ENCODE measurements at places on chromosomes 2 and 18. TPM values are rescaled to one million over a fixed set of nuclear protein-coding genes. Genes with fewer than 3 reads are reported as not detected.
A peak's percentile ranks its signal among the peaks of the same experiment; 100 is the strongest.

DNA sequence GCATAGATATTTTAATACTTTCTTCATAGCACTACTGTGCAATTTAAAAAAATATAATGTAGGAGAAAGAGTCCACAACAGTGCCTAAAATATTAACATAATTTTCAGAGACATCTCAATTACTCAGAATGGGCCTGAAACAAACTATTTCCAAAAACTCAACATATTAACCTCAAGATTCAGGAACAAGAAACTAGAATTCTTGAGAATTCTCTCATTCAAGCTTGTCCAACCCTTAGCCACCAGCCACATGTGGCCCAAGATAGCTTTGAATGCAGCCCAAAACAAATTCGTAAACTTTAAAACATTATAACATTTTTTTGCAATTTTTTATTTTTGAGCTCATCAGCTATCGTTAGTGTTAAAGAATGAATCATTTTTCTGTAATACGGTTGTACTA is 35.2 kb downstream of the LNPK start:
- no peak overlapping the region for H3K4me3 ChIP-seq
- H3K36me3 ChIP-seq = no peaks in the 10 kb centered on the region
- H3K27me3 ChIP-seq = no peaks in the 10 kb centered on the region

DNA sequence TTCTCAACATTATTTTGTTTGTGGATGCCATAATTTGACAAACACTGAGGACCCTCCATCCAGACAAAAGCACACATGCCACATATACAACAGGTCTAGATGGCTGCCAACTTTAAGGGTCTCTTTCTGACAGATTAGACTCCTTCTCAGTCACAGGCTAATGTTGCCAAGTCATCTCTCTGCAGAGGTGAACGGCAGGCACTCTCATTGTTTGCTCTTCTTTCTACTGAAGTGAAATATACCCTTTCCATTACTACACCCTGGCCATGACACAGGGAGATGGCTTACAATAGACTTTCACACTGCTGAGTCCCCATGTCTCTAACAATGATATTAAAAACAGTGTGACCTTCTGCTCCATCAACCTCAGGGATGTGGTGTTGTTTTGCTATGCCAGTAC is 47.5 kb upstream of the ZNF397 start:
- H3K4me1 ChIP-seq = no peaks in the 10 kb centered on the region
- H3K27me3 ChIP-seq = no peaks in the 10 kb centered on the region
- H3K27ac ChIP-seq = no peak overlapping the region
- H3K4me3 ChIP-seq = no peak overlapping the region
- H3K36me3 ChIP-seq = no peaks in the 10 kb centered on the region
- DNase-seq = no peak

The IL1RN gene
- 3.1 TPM for total RNA-seq

DNA sequence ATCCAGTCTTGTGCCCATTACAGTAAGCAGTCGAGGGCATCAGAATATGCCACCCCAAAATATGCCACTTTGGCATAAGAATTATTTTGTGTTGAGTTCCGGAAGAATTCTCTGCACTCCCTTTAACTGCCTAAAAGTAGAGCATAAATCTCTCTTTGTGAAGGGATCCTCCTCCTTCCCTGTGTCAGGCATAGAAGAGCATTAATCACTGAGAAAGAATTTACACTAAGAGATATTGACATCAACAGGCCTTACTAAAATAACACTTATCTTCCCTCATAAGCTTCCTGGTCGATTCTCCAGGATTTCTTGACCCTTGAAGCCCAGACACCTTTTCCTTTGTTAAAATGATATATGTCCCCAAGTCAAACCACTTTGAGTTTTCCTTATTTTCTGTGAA is 27.6 kb upstream of the KYNU start:
- DNase-seq = no peak
- H3K27ac ChIP-seq = no peak overlapping the region
- no peaks in the 10 kb centered on the region for H3K4me1 ChIP-seq
- no peaks in the 10 kb centered on the region for H3K36me3 ChIP-seq

GRCh38 chr18:63316612-63317555 is 2.7 kb downstream of the BCL2 start:
- H3K4me3 ChIP-seq = no peak overlapping the region
- no peaks in the 10 kb centered on the region for H3K27me3 ChIP-seq
- H3K36me3 ChIP-seq = no peaks in the 10 kb centered on the region
- peaks cover 11% of the 10 kb centered on the region for H3K4me1 ChIP-seq
- DNase-seq = no peak
- no peak overlapping the region for H3K27ac ChIP-seq

The UGT1A4 gene
- not detected for total RNA-seq

DNA sequence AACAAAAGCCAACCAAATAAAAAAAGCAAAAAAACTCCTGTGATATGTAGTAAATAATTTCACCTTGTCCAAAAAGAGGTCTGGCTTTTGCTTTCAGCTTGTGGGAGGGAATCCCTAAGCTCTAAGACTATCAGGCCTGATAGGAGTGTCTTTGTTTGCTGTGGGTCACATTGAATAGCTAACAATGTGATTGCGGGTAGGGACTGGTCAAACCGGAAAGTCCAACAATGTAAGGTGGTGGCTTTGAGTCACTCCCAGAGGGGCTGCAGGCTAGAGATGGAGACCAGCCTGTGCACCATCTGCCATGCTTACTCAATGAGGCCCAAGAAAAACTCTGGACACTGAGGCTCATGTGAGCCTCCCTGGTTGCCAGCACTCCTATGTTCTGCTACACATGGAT is 192.9 kb downstream of the TFCP2L1 start:
- no peak overlapping the region for H3K4me3 ChIP-seq
- no peaks in the 10 kb centered on the region for H3K4me1 ChIP-seq
- no peak overlapping the region for H3K27ac ChIP-seq

- H3K4me1 ChIP-seq = no peaks in the 10 kb centered on the region
- H3K27ac ChIP-seq = no peak overlapping the region
- no peaks in the 10 kb centered on the region for H3K27me3 ChIP-seq
- DNase-seq = no peak
These were observed 16.9 kb downstream of the ZBTB7C start for GRCh38 chr18:48392268-48392667.

DNA sequence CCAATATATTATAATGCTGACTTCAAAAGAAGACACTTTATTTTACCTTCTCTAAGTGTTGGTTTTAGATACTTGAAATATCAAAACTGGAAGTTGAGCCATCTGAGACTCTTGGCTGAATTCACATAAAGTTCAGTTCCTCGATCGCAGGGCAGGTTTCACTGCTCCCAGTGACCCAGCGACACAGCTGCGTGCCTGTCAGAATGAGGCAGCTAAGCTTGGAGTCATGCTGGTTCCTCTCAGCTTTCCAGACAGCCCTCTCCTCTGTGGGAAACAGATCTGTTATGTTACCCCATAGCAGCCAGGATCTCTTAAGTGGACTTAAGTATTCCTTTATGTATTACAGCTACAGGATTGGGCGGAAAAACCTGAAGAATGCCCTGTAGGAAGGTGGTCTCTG is 142.8 kb upstream of the ALPP start:
- no peaks in the 10 kb centered on the region for H3K27me3 ChIP-seq
- H3K4me1 ChIP-seq = peaks cover 16% of the 10 kb centered on the region
- no peak overlapping the region for H3K4me3 ChIP-seq

GRCh38 chr2:240727439-240727838 is 35.8 kb downstream of the AQP12A start:
- H3K4me3 ChIP-seq = no peak overlapping the region
- no peaks in the 10 kb centered on the region for H3K4me1 ChIP-seq
- H3K27ac ChIP-seq = no peak overlapping the region
- no peak for DNase-seq
- H3K27me3 ChIP-seq = no peaks in the 10 kb centered on the region

The ITPRIPL1 gene
- total RNA-seq = 0.39 TPM

DNA sequence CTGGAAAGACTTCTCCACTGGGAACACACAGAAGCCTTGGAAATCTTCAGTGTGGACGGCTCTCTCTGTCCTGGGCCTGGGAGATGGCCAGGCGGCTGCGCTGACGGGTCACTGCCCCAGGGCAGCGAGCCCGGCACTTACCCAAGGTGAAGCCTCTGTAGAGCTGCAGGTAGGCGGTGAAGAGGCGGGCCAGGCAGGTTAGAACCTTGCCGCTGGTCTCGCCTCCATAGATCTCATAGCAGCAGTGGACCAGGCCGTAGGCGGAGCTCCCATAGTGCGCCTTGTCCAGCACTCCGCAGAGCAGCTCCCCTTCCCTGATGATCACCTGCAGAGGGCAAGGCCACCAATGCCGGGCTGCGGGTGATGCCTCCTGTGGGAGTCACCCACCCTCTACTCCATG is 53.0 kb downstream of the POLR1A start:
- no peak overlapping the region for H3K4me3 ChIP-seq
- no peaks in the 10 kb centered on the region for H3K27me3 ChIP-seq
- peaks cover 23% of the 10 kb centered on the region for H3K4me1 ChIP-seq
- no peak for DNase-seq

- H3K27me3 ChIP-seq = no peaks in the 10 kb centered on the region
- H3K4me1 ChIP-seq = peaks cover 17% of the 10 kb centered on the region
- H3K4me3 ChIP-seq = peak overlapping the region; percentile 59
- H3K27ac ChIP-seq = peak overlapping the region; percentile 91
These were observed 95.7 kb upstream of the SERTAD2 start for GRCh38 chr2:64749446-64749845.

- no peak overlapping the region for H3K4me3 ChIP-seq
- H3K27me3 ChIP-seq = no peaks in the 10 kb centered on the region
- DNase-seq = no peak
- no peaks in the 10 kb centered on the region for H3K36me3 ChIP-seq
These were observed 423.6 kb upstream of the POU3F3 start for GRCh38 chr2:104430359-104430740.

DNA sequence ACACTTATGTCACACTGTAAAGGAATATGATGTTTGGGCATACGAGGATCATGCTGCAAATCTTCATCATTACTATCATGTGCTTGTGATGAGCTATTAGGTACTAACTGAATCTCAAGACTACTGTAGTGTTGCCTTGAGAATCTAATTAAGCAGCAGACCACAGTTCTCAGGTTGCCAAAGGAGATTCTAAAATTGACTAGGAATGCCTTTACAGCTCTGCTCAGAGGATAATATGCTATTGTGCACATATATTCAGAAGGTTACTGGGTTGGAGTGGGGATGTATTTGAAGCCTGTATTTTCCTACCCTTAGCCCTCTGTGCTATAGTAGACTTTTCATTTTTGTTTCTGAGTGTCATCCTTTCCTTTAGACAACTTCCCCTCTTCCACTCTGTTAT is 175.1 kb downstream of the CDH19 start:
- no peak overlapping the region for H3K4me3 ChIP-seq
- H3K27me3 ChIP-seq = no peaks in the 10 kb centered on the region
- H3K36me3 ChIP-seq = no peaks in the 10 kb centered on the region
- H3K27ac ChIP-seq = no peak overlapping the region

The LYPD6 gene
- total RNA-seq = 1.5 TPM

DNA sequence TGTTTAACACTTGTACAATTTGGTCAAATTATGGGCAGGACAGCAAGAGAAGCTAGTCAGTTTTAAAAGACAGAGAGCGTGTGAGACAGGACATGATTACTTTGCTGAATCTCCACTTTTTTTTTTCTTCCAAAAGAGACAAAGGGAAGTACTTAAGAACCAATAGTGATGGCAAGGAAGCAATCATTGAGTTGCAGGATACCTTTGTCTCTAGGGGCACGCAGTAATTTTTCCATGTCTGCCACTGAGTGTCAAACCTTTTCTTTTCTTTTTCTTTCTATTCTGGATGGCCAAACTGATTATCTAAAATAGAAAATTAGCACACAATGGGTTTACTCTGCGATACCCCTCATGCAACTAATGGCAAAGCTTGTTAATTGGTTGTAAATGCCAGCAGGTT is 533.0 kb downstream of the PLCL1 start:
- DNase-seq = no peak
- H3K4me1 ChIP-seq = no peaks in the 10 kb centered on the region
- H3K27me3 ChIP-seq = no peaks in the 10 kb centered on the region

- H3K27me3 ChIP-seq = no peaks in the 10 kb centered on the region
- H3K27ac ChIP-seq = peak overlapping the region; percentile 81
- H3K4me3 ChIP-seq = peak overlapping the region; percentile 71
- DNase-seq = no peak
These were observed 316 bp downstream of the WDR12 start for GRCh38 chr2:202911203-202911511.

GRCh38 chr2:37976411-37976810 is 51.3 kb downstream of the RMDN2 start:
- H3K36me3 ChIP-seq = no peaks in the 10 kb centered on the region
- H3K4me1 ChIP-seq = no peaks in the 10 kb centered on the region
- H3K27ac ChIP-seq = no peak overlapping the region
- no peaks in the 10 kb centered on the region for H3K27me3 ChIP-seq
- no peak overlapping the region for H3K4me3 ChIP-seq

The LONRF2 gene
- total RNA-seq = 6.9 TPM

DNA sequence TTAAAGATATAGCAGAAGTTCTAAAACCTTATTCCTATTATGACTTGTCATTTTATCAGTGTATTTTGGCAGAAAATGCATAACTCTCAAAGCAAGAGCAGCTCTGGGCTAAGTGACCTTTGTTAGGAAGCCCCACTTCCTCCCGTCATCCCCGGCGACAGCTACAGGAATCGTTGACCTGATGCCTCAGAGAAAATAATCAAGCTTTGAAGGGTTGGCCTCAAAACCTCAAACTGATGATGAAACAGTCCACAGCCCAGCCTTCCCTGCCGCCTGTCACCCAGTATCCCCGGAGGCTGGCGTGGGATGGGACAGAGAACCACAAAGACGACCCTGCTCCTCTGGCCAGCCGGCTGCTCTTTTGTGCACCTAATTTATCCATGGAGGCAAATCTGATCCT is 65.3 kb downstream of the KCNF1 start:
- H3K4me3 ChIP-seq = no peak overlapping the region
- H3K27me3 ChIP-seq = no peaks in the 10 kb centered on the region
- no peak for DNase-seq
- H3K27ac ChIP-seq = no peak overlapping the region
- no peaks in the 10 kb centered on the region for H3K36me3 ChIP-seq

DNA sequence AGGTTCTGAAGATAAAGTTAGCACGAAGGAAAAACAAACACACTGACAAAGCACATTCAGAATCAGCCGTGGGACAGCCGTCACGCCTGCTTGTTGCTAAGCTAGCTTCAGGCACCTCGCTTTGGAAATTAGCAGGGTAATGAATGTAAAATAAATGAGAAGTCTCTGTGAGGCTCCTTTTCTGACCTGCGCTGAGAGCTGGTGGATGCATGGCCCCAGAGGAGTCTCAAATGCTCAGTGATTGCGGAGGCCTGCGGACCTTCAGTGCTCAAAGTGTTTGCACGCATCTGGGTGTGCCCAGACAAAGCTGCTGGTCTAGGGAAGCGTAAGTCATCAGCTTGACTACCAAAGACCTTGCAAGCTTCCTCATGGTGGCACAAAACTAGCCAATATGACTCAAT is 50.6 kb downstream of the CD8B2 start:
- peak overlapping the region; percentile 23 for H3K27ac ChIP-seq
- no peaks in the 10 kb centered on the region for H3K36me3 ChIP-seq
- no peaks in the 10 kb centered on the region for H3K27me3 ChIP-seq
- DNase-seq = no peak
- no peak overlapping the region for H3K4me3 ChIP-seq
- H3K4me1 ChIP-seq = no peaks in the 10 kb centered on the region

- H3K4me1 ChIP-seq = no peaks in the 10 kb centered on the region
- no peaks in the 10 kb centered on the region for H3K36me3 ChIP-seq
- no peaks in the 10 kb centered on the region for H3K27me3 ChIP-seq
These were observed 231.7 kb upstream of the CCDC150 start for GRCh38 chr2:196407675-196408264.

The ABHD1 gene
- total RNA-seq = 0.31 TPM

The FZD7 gene
- total RNA-seq = 0.98 TPM

GRCh38 chr2:168119515-168120141 is 127.8 kb downstream of the STK39 start:
- H3K4me1 ChIP-seq = peaks cover 2% of the 10 kb centered on the region
- H3K27me3 ChIP-seq = no peaks in the 10 kb centered on the region
- H3K27ac ChIP-seq = no peak overlapping the region
- no peak for DNase-seq
- no peaks in the 10 kb centered on the region for H3K36me3 ChIP-seq
- no peak overlapping the region for H3K4me3 ChIP-seq

Data from pancreas (tissue), 10 donors.